Urinary bladder (tissue), 4 donors: ENCODE measurements at places on chromosomes 2 and 18. TPM values are rescaled to one million over a fixed set of nuclear protein-coding genes. Genes with fewer than 3 reads are reported as not detected.

DNA sequence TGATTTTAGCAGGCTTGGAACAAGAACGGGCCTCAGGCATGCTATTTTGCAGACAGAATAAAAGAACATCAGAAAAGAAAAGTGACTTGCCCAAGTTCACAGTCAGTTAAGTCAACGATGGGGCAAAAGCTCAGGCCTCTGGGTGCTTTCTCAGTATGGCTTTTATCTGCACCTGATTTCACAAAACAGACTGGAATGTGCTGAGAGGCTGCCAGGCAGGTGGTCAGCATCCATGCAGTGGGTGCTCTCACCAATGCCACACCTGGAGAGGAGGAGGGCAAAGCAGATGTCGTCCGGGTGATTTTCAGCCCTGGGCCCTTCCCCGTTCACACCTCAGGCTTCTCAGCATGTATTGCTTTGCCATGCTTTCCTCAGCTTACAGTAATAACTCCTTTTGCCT lies 854.6 kb downstream of the RNF144A start:
- no peak for DNase-seq

IL36G gene
- not detected for total RNA-seq

GRCh38 chr2:96733931-96734330 lies 5.9 kb downstream of the LMAN2L start:
- no peak for DNase-seq

DSC2 gene
- total RNA-seq = 7.1 TPM

ABCB11 gene
- total RNA-seq = 0.11 TPM

DNA sequence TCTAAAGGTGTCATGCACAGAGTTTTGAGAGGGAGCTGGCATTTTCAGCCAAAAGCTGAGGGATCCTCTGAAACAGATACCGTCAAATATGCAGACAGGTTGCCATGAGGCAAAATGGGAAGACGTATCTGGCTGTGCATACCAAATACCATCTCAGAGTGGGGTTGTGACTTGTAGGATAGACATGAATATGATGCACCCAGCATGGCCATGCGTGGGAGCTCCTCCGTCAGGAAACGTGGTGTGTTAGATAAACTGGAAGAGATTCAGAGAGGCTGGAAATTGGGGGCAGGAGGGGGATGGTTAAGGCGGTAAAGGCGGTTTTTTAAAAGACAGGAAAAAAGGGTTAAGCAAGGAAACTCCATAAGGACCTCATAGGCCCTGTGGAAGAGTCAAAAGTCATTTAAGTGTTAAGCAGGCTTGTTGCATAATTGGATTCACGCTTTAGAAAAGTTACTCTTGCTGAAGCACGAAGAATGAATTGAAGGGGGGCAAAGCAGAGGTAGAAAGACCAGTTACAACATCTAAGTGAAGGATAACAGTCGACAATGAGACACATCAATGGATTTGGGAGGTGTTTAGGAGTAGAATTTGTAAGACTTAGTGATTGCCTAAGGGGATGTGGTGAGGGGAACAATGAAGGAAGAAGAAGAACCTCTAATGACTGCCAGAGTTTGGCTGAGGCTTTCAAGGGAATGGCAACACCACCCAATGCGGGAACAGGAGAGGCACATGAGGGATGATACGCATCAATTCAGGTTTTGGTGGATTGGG lies 139.6 kb upstream of the CTAGE1 start:
- DNase-seq = no peak

SLC39A10 gene
- total RNA-seq = 54.8 TPM

ALLC gene
- total RNA-seq = 0.16 TPM

DNA sequence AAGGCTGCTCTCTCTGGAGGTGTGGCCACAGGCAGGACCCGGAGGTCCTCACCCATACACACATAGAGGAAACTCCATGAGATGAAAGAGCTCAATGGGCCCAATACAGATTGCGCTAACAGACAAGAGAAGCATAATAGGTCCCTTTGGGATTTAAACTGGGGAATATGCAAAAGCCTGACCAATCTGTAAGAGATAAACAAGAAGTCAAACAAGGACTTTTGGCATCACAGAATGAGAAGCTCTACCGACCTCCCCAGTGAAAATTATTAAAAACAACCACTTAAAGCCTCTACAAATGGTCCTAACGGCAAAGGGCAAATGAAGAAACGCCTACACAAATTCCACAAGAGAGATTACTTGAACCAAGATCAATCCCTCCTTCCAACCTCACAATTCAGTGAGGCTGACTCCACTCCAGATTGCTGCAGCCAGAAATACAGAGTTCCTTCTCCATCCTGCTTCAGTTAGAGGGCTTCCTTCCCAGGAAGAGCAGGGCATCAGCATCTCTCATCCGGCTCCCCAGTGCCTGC lies 10.8 kb downstream of the IWS1 start:
- no peak for DNase-seq

GRCh38 chr2:29218550-29219125 lies 103.4 kb downstream of the CLIP4 start:
- no peak for DNase-seq

MYCN gene
- 3.3 TPM for total RNA-seq
